ENCODE measurements at places on chromosomes 16 and 17.

GRCh38 chr17:8707332-8708024, 37.2 kb downstream of the CCDC42 start:
- DNase-seq, result no peak

GRCh38 chr16:72025404-72026114, 17.0 kb downstream of the DHODH start:
- DNase-seq, result no peak

GRCh38 chr17:55434721-55435120, 13.1 kb upstream of the MMD start:
- no peak for DNase-seq

- no peak for DNase-seq
These were observed 2.4 kb downstream of the SPN start for GRCh38 chr16:29665294-29666077.

DNA sequence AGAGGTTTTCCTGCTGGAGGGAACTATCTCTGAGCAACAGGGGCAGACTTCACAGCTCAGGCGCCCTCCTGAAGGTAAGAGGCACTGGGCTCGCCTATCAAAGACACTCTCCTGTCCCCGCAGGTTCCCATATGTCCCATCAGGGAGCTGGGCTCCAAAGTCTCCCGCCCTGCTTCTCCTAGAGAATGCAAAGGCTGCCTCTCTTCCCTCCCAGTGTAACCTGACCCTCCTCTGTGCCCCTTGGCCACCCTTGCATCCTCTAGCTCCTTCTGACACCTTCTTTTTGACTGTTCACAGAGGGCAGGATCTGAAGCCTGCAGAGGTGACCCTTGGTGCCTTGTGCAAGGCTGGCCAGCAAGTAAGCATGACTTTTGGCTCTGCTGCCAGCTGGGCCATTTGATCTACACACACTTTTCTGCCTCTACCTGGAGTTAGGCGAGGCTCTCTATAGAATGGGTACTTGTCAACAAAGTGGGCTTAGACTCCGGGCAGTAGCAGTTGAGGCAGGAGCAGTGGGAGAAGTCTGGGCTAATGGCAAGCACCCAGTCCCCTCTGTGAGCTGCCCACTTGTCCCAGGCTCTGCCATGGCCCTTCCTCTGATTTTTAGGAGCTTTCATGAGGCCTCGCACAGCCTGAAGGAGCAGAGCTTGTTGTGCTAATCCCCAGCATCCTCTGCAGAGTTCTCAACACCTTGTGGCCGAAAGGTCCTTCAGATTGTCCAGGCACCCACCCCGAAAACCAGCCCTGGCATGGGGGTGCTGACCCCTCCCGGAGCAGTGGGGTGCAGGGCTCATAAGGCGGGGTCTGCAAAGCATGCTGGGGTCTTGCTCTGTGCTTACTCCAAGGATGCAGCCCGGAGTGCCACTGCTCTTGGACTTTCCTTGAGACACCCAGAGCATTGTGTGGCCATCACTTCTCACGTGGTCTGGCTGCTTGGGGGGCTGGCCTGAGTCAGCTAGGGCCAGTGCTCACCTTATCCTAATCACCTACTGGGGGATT, 122.9 kb downstream of the METRNL start:
- no peak for DNase-seq

GRCh38 chr16:69298261-69298660, 12.9 kb upstream of the VPS4A start:
- no peak for DNase-seq

DNA sequence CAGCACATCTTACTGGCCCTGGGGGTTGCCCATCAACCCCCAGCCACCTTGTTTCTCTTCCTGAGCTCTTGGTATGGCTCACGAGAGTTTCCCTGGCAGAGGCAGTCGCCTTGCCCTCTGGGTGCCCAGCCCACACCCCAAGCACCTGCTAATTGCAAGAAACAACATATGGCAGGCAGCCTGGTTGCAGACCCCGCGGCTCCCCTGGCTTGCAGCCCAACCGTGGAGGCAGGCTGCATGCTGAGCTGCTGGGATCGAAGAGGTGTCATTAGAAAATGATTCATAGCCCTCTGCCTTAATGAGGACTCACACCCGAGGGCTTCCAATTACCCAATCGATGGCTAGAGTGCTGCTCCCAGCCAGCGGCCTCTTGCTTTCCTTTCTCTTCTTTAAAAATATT, 115.7 kb downstream of the TMEM114 start:
- DNase-seq, result no peak

DNA sequence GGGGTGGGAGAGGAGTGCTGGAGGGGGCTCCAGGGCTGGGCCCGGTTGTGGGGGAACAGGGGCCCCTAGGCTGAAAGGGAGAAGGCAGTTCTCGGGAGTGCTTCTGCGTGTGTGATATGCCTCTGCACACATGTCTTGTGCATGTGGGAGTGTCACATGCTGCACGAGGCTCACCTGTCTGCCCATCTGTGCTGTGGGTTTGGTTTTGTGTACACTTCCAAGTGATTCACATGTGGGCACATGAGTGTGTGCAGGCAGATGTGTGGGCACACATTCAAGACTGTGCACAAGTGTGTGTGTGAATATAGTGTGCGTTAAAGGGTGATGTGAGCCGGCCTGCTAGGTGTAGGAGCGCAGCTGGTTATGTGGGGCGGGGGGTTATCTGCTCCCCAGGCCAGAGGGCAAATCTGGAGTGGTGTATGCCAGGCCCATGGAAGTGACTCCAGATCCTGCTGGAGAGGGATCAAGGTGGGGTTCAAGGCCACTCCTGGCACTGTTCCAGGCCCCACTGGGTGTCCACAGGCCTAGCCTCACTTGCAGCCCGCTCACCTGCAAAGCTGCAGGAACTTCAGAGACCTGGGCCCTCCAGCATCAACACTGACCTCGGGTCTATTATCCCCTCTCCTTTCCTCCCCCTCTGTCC, 3.8 kb upstream of the BAHCC1 start:
- DNase-seq, result no peak

DNA sequence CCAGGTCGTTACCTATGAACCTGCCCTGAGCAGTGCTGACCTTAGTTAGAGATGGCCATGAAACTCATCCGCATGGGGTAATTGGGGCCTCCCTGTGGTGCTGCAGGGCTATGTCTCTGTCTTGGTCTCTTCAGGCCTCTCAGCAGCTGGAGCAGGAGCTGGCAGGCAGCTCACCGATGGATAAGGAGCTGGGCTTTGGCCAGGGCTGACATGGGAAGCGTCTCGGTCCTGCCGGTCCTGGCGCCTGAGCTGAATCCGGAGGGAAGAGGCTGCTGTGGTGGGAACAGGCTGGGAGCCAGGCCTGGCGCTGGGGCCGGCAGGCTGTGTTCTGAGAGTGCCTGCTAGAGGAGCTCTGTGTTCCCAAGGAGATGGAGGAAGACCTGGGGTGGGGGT, 10.1 kb downstream of the IL32 start:
- no peak for DNase-seq

- DNase-seq, result no peak
These were observed 78.3 kb downstream of the IRX3 start for GRCh38 chr16:54208237-54208636.

- DNase-seq, result no peak
These were observed 5.9 kb downstream of the HPR start for GRCh38 chr16:72068930-72069329.

DNA sequence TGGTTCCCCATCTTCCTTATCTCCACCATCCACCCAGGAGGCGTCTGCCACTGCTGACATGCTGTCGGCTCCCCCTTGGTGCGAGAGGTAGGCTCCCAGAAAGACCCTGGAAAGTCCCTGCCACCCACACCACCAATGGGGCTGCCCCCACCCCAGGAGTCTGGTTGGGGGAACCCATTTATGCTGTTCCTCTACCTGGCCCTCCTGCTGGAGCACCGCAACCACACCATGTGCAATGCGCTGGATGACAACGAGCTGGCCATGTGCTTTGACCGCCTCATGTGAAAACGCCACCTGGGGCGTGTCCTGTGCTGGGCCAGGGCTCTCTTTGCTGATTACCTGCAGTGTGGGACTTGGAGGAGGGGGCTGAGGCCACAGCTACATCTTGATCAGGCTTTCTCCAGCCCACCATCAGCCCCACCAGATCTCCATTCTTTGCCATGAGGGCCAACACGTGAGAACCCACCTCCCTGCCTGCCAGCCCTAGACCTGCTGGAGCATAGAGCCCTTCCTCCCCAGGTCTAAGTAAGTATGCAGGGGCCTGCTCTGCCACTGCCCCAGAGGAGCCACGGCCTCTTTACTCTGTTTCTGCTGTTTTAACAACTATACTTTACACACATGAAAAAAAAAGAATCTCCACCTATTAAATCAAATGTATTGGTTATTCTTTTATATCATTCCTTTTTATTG, 7.9 kb upstream of the ALDH3A1 start:
- no peak for DNase-seq

- DNase-seq, result peak; percentile 45
These were observed 817 bp downstream of the ITGB4 start for GRCh38 chr17:75722076-75722475.

DNA sequence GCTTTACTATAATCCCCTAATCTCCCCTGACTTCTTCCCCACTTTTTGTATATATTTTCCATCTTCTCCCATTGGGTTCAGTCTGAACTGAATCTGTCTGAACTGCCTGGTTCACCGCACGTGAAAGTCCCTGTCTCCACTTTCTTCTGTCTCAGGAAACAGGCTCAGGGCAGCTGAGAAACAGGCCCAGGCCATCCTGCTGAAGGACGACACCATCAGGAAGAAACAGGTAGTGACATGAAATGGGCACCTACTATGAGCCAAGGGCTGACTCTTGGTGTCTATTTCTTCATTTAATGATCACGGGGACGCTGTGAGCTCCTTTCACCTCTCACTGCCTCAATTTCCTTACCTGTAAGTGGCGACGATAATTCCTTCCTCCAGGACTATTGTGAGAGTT, 90.5 kb upstream of the HSBP1 start:
- no peak for DNase-seq

- no peak for DNase-seq
These were observed 21.7 kb downstream of the IL4R start for GRCh38 chr16:27335349-27336053.

DNA sequence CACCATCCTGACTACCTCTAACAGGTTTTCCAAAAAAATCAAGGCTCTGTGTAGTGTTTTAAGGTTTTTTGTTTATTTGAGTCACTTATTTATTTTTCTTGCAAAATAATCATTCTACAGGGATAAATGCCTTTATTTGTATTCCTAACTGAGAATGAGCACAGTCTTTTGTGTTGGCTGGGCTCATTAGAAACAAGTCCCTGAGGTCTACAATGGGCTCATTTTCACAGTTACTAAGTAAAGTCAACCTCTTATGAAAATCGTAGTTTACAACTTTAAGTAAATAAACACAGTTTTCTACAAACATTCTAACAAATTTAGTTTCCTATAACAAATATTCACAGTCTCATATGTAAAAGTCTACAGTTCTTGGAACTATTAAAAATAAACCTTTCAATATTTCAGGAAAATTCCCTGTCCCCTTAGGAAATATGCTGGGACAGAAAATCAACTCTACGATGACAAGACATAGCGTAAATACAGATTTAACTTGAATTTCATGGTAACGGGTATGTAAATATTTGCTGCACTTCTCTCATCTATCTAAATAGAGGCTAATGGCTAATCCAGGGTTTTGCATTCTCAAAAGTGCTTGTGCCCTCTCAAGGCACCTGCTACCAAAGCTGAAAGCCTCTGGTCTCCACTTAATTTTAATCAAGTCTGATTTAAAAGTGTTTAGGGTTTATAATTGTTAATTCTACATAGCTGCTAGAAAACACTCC, 31.5 kb upstream of the CDH5 start:
- DNase-seq, result no peak

GRCh38 chr17:2323629-2324314, 12.5 kb downstream of the TSR1 start:
- no peak for DNase-seq

Measured in SW480 (cell line).